ENCODE measurements at places on chromosomes 1 and 21.

DNA sequence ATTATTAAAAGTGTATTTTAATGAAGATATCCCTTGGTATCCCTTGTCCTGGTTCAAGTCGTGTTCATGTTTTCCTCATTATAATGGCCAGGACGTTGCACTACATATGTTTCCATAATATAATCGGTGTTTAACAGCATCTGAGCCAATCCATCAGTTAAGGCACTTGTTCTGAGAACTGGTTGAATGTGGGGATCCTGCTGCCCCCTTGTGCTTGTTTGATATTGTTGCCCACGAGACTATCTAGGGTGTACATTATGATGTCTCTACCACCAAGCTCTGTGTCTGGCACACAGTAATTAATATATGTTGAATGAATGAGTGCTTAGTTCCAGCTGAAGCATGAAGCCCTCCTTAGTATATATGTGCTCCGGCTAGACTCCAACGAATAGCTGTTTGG is 193.0 kb downstream of the CACNA1E start:
- DNase-seq: no peak

GRCh38 chr1:11929849-11930248 is 3.6 kb upstream of the KIAA2013 start:
- no peak for DNase-seq

GRCh38 chr1:119893827-119894700 is 2.3 kb downstream of the ADAM30 start:
- no peak for DNase-seq

DNA sequence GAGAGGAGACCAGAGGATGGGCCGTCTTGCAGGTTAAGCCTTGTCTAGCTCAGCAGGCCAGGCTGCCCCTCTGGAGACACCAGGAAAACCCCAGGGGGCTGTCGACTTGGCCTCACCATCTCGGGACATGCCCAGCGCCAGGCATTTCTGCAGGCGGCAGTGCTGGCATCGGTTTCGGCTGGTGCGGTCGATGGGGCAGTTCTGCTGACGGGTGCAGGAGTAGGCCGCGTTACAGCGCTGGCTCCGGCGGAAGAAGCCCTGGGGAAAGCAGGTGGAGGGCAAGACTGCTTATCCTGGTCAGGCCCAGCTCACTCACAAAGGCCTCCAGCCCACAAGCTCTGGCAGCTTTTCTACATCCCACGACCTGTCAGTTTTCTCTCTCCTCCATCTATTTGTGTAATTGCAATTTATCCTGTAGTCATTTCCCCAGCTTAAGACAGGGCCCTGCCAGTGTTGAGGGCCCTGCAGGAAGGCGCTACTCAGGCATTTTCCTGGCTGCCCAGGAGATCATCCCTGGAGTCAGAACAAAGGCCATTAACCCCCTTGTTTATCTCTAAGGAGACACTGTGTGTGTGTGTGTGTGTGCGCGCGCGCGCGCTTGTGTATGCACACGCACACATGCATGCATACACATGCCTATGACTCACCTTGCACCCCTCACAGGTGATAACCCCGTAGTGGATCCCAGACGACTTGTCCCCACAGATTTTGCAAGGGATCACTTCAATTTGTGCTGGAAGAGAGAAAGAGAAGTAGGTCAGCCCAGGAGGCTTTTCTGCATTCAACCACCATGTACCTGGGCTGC is 11.5 kb upstream of the LINGO4 start:
- DNase-seq: no peak

DNA sequence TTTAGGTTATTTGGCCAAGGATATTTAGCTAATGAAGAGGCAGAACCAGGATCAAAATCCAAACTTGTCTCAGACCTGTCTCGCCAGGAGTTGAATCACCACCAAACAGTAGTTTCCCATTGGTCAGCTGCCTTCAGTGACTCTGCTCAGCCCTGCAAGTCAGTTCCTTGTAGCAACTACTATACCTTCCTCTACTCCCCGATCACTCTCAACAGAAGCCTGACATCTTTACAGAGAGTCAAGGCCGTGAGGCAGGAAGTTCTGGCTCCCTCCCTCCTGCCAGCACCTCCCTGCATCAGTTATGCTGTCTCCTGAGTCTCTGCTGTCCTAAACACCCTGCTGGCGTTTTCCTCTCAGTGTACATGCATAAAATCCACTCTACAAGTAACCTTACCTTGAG is 13.2 kb downstream of the PSMD4 start:
- no peak for DNase-seq

- DNase-seq: no peak
Measured at GRCh38 chr1:232589111-232589811, 40.7 kb downstream of the SIPA1L2 start.

GRCh38 chr1:190436615-190437014 is 41.0 kb downstream of the BRINP3 start:
- DNase-seq: no peak

- no peak for DNase-seq
Measured at GRCh38 chr21:32867597-32867996, 96.0 kb upstream of the PAXBP1 start.

DNA sequence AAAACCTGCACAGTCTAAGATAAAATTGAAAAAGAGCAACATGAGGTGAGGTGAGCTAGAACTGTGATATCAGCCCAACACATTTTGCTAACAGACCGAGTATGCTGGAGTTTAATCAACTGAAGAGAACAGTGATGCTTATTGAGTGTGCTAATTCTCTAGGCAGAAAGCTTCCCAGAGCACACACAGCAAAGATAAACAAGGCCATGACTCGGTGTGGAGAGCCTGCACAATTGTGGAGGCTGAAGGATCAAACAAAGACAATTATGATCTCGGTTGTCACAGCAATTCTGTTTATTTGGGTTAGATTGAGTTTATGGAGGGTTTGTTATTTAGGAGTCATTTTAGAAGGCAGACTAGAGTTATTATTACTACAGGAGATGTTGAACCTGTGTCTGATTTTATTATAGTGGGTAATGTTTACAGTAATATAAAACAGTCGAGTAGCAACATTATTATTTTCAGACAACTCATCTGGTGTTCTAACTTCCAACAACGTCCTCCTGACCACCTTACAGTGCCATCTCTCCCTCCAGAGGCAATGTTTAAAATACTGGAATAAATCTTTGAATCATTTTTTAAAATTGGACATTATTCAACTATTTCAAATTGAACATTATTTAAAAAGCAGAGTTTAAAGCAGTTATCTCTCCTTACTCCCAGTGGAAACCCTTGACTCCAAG is 40.2 kb downstream of the DPT start:
- no peak for DNase-seq

GRCh38 chr1:87077959-87078639 is 163.7 kb downstream of the HS2ST1 start:
- DNase-seq: no peak

GRCh38 chr1:55378582-55378981 is 163.4 kb upstream of the USP24 start:
- DNase-seq: no peak

GRCh38 chr1:56808410-56808809 is 10.8 kb downstream of the FYB2 start:
- no peak for DNase-seq

- DNase-seq: no peak
Measured at GRCh38 chr21:35343046-35343819, 294.1 kb upstream of the RUNX1 start.

DNA sequence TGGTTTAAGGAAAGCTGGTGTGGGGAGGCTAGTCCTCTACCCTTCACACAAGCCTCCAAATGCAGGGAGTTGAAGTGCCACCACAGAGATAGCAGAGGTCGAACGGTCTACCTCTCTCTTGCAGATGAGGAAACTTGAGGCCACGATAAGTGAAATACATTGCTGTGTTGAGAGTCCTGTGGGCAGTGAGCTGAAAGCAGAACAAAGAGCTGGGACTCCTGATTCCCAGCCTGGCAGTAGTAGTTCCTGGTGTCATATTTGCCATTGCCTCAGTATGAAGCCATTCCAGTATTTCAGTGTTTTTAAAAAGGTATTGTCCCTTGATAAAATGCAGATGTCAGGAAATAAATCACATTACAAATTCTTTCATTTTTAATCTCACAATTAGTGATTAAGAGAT is 28.6 kb downstream of the AK4 start:
- DNase-seq: no peak

GRCh38 chr1:224435318-224435763 is 744 bp upstream of the WDR26 start:
- DNase-seq: no peak

DNA sequence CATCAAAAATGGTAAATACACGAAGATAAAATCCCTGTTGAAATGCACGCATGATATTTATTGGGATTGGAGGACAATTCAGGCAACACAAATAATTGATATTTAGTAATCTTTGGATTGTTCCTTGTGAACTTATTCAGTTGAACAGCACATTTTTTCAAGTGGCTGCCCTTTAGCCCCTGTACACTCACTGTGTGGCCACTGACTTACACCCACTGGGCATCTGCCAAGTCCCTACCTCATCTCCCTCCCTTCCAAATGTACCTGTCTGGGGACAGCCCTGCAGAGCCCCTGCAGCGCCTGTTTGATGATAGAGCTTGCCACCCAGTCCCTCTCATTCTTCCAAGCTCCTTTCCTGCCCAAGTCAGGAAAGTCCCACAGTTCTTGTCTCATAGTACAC is 154.3 kb downstream of the GLUL start:
- no peak for DNase-seq

- no peak for DNase-seq
Measured at GRCh38 chr1:67339623-67340343, 32.1 kb downstream of the IL12RB2 start.

- no peak for DNase-seq
Measured at GRCh38 chr1:65650682-65651081, 142.0 kb upstream of the PDE4B start.

DNA sequence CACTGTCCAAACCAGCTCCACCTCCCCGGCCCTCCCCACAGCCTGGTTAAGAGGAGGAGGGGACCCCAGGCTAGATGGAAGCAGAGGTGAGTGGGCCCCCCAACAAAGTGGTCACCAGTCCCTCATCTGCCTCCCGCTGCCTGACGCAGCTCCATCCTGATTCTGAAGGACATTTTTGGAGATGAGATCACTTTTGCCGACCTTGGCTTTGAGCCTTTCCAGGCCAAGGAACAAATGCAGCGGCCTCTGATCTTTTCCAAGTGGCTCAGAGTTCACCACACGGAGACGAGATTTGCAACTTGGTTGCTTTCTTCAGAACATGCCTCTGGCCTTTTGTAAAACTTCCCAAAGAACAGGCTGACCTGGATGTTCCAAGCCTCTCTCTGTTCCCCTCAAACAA is 223.1 kb downstream of the NPHP4 start:
- DNase-seq: no peak

GRCh38 chr1:159077120-159077961 is 775 bp upstream of the AIM2 start:
- DNase-seq: peak; percentile 75

GRCh38 chr1:57475366-57475765 is 51.5 kb upstream of the DAB1 start:
- DNase-seq: no peak

GRCh38 chr1:96338622-96339021 is 383.0 kb upstream of the PTBP2 start:
- no peak for DNase-seq

GRCh38 chr1:107251839-107252238 is 111.0 kb downstream of the NTNG1 start:
- DNase-seq: no peak

DNA sequence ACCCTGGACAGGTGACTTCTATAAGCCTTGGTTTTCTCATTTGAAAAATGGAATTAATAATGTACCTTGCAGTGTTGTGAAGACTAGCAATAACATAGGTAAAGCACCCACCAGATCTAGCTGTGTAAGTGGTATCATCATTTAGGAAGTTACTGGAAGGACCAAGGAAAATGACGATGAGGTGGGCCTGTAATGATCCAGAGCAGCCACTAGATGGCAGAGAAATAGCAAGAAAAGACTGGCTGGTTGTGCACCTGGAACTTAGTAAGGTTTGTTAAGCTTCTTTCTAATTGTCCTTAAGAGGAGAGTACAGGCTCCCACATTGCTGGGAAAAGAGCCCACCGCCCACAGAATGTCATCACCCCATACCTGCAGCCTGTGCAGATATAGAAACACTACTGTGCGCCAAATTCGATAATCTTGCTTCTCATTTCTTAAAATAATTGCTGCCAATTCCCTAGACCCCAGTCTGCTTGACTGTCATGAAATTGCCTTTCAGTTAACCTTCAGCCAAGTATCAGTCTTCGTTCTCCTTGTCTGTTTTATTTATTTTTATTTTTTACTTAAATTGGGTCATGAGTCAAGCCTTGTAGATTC is 37.2 kb downstream of the WNT4 start:
- DNase-seq: no peak

GRCh38 chr1:175637911-175638310 is 105.5 kb downstream of the TNR start:
- no peak for DNase-seq

- DNase-seq: no peak
Measured at GRCh38 chr1:151846686-151847237, 6.8 kb downstream of the THEM5 start.

GRCh38 chr1:62528015-62528414 is 69.3 kb upstream of the ANGPTL3 start:
- no peak for DNase-seq

DNA sequence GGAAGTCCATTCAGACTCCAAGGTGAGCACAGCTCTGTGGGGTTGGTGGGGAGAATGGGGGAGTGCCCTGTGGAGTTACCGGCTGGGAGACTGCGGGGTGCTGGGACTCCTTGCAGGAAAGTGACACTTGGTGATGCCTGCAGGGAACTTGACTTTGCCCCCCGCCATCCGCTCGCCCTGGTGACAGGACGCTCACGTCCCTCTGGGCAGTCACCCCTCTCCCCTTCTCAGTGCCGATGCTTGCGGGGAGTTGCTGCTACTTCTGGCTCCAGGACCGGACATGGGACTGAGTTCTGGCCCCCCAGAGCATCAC is 209.5 kb upstream of the C1orf174 start:
- no peak for DNase-seq

DNA sequence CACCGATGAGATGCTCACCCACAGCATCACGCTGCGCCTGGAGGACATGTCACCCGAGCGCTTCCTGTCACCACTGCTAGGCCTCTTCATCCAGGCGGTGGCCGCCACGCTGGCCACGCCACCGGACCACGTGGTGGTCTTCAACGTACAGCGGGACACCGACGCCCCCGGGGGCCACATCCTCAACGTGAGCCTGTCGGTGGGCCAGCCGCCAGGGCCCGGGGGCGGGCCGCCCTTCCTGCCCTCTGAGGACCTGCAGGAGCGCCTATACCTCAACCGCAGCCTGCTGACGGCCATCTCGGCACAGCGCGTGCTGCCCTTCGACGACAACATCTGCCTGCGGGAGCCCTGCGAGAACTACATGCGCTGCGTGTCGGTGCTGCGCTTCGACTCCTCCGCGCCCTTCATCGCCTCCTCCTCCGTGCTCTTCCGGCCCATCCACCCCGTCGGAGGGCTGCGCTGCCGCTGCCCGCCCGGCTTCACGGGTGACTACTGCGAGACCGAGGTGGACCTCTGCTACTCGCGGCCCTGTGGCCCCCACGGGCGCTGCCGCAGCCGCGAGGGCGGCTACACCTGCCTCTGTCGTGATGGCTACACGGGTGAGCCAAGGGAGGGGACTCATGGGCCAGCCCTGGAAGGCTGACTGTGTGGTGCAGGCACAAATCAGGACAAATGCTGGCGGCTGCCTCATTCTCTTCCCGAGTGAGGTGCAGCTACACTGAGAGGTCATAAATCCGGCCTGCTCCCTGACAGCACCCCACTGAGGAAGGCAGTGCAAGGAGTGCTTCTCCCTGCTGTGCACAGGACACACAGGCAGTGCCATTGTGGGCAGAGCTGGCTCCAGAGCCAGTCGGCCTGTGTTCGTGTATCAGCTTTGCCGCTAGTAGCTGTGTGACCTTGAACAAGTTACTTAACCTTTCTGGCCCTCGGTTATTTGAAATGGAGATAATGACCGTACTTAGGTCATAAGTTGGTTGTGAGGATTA is 9.4 kb downstream of the CELSR2 start:
- no peak for DNase-seq

GRCh38 chr21:45074818-45075595 is 627 bp downstream of the ADARB1 start:
- DNase-seq: no peak
